ENCODE measurements at places on chromosomes 2 and 18.

DNA sequence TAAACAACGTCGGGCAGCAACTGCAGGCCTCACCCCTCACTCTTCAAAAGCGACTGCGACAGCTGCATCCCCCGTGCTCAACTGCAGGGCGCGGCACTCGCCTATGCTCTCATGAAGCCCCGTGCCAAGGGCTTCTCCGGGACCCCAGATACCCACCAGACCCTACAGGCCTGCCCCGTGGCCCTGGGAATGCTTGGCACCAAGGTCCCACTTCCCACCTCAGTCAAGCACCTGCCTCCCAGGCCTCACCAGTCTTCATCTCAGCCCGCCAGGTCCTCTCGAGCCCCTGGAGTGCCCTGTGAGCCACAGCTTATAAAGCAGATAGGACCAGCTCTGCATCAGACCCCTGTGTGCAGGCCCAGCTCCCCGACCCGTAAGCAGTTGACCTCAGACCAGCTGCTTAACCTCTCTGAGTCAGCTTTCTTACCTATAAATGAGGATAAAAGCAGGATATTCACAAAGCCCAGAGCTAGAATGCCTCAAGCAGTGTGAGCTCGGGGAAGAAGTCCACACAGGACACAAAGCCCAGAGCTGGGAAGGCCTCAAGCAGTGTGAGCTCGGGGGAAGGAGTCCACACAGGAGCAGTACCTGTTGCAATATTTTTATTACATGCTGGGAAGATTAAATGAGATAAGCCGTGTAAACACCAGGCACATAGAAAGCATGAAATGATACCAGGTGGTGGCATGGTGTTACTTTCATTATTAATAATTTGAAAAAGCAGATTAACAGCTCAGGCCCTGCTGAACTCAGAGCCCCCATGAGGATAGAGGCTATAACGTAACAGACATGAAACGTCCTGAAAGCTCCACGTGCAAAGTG lies 96.9 kb downstream of the HDAC4 start:
- no peak for DNase-seq

GRCh38 chr2:25885933-25886332 lies 7.6 kb upstream of the ASXL2 start:
- DNase-seq, result no peak

DNA sequence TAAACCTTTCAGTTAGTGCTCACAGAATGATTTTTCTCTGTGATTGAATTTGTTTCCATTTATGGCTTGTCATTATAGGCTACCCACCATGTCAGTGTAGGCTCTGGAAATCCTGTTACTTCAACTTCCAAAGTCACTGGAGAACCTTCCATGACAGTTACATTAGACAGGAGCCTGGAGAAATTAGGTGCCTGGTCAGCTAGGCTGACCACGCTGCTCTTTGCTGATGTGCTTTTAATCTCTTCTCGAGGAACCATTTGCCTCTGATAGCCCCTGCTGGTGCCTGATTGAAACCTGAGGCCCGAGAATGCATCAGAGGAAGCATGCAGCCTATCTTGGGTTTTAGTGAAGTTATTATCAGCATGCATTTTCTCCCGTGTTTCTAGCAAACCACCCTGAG lies 29.6 kb upstream of the TTN start:
- no peak for DNase-seq

GRCh38 chr2:101998896-101999789 lies 7.4 kb downstream of the IL1R2 start:
- DNase-seq, result no peak

DNA sequence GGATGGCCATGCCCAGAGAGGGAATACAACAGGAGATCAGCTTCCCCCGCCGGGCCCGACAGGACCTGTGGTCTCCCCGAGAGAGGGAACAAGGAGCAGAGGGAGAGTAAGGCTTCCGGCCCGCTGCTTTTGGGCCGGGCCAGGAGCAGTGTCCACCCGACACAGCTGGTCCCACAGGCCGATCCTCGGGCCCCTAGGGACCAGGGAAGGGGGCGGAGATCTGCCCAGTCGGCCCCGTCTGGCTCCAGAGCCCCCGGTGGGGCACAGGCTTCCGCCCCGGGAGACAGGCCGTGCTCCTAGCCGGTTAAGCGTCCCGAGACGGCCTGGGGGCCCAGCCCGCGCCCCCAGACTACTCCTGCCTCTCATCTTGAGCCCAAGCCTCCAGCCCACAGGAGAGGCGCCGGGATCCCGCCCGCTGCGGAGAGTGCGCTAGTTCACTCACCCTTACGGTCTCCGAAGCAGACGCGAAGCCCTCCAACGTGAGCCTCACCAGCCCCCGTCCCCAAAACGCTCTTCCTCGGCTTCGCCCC lies at the start of gene MCFD2:
Gene MCFD2, minus strand, starts transcription at position 526 of the 530 bp plus-strand sequence. CDS start 6,635 bp downstream, outside the sequence.
- peak; percentile 6 for DNase-seq

GRCh38 chr2:37770797-37771196 lies 99.4 kb upstream of the CDC42EP3 start:
- no peak for DNase-seq

GRCh38 chr2:78864205-78864604 lies 161.3 kb upstream of the REG3G start:
- no peak for DNase-seq

Data from stimulated activated CD4-positive, alpha-beta T cell treated with anti-CD3 and anti-CD28 coated beads, Interleukin-12 subunit alpha, Interleukin-12 subunit beta, amount 100 ng/mL, for 4 hours (primary cell).